ENCODE measurements at places on chromosomes 5 and 9.

DNA sequence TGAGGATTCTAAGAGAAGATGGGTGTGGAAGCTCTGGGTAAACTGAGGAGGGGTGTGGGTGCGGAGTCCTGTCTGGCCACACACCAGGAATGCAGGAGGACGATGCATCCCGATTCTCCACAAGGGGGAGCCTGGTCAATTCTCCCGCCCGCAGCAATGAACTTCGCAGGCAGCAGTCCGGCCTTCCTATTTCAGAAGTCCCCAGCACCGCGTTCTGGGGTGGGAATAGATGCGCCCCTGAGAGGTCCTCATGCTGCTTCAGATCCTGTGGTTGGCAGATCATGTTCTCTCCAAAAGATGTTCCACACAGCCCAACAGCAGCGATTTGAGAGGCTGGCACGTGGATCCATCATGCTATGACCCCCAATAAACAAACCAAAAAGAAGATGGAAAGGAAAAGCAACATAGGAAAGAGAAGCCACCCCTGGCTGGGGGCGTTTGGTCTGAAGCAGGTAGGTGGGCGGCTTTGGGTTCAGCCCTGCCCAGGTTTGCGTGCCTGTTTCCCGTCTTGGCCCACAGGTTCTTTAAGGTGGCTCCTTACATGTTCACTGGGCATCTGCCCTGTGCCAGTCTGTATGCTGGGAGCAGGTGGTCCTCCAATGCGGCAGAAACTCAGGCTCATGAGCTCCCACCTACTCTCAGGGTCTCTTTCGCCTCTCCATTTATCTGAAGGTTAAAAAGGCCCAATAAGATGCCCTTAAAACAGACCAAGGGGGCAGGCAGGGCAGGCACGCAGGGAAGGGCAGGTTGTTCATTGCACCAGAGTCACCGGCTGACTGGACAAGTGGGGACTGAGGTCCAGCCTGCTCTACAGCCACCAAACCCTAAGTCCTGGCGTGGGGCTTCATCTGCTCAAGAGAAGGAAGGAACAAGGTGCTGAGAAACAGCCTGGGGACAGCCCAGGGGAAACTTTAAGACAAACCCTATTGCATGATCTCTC is 171.6 kb downstream of the PAX5 start:
- no peak for DNase-seq

GRCh38 chr5:74464512-74465209 is 175.9 kb downstream of the ENC1 start:
- DNase-seq, result no peak

GRCh38 chr5:51881901-51882300 is 498.7 kb downstream of the ISL1 start:
- DNase-seq, result no peak

- no peak for DNase-seq
Measured at GRCh38 chr5:151095341-151096000, 14.6 kb upstream of the TNIP1 start.

- no peak for DNase-seq
Measured at GRCh38 chr9:137255448-137256114, 454 bp downstream of the NELFB start.

DNA sequence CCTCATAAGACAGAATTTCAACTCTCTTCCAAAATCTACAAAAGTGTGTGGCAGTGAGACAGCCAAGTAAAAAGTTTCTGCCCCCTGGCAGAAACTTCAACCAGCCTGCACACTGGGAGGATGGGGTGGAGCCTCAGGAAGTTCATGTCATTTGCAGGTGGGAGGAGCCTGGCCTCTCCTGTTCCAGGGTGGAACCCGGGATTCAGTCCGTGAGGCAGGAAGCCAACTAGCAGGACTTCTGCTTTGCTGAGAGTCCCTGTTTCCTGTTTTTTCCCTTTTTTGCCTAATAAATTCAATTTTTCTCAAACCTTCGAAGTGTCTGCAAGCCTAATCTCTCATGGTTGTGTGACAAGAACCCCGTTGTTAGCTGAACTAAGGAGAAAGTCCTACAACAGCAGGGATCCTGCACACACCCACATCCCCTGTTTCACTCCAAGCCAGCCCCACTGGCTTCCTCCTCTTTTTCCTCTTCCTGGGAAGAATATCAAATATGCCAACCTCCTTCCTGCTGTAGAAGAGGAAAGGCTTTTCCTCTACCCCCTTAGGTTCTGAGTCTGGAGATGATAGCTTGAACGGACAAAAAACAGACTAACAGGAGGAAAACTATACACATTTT is 69.3 kb downstream of the ALDH7A1 start:
- no peak for DNase-seq

DNA sequence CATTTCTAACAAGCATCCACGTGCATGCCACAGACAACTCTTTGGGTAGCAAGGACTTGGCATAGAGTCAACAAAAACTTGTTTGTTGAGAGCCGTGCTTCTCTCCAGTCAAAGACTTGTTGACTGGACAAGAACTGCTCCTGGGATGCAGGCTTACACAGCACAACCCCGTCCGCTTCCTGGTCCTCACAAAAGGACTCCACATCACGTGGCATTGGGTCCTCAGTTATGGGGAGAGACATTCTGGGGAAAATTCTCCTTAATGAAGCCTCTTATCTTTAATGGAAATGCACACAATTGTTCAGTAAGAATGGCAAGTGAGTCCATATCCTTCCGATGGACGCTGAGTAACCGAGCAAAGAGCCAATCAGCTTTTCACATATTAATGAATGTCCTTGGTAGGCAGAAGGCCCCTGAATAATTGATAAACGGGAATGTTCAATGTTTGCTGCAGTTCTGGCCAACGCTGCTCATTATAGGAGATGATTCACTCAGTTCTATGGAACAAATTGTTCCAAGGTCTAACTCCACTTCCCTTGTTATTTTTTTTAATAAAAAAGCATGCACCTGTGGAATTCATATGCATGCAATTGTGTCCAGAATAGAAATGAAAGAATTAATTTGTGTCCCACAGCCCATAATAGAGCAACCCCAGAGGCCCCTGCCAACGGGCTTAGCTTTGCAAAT is 97.0 kb upstream of the ZNF366 start:
- no peak for DNase-seq
